ENCODE measurements at places on chromosomes 1 and 21.

GRCh38 chr1:162605225-162605927 lies 26.9 kb upstream of the DDR2 start:
- no peak for DNase-seq

GRCh38 chr21:42677339-42678321 lies 24.2 kb downstream of the PDE9A start:
- DNase-seq, result no peak

- DNase-seq, result no peak
Observed at GRCh38 chr1:167871331-167871730, 42.6 kb downstream of the ADCY10 start.

DNA sequence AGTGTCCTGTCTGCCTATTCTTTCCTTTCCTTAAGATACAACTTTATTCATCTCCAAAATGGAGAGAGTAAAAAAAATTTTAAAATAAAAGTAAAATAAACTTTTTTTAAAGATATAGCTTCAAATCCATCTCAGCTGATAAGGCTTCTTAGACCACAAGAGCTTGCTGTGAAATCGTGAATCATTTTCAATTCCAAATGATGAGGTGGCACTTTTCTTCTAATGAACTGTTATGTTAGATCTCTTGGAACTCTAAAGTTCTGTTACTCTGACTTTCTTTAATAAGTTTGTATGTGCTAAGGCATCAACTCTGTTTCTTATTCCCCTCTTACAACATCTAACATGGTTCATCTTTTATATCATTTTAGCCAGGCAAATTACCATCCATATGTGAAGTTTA lies 4.5 kb downstream of the SH3GLB1 start:
- no peak for DNase-seq

GRCh38 chr1:156122086-156122485 lies 7.6 kb downstream of the LMNA start:
- DNase-seq, result no peak

- DNase-seq, result no peak
Observed at GRCh38 chr1:81562934-81563333, 237.8 kb upstream of the ADGRL2 start.

- DNase-seq, result no peak
Observed at GRCh38 chr1:30575066-30575465, 148.3 kb downstream of the MATN1 start.

GRCh38 chr1:237041795-237042525 lies at the start of gene RYR2:
Gene RYR2, plus strand, starts transcription at chr1:237042184. Its CDS starts 338 bp downstream, at chr1:237042522.
- peak; percentile 74 for DNase-seq

DNA sequence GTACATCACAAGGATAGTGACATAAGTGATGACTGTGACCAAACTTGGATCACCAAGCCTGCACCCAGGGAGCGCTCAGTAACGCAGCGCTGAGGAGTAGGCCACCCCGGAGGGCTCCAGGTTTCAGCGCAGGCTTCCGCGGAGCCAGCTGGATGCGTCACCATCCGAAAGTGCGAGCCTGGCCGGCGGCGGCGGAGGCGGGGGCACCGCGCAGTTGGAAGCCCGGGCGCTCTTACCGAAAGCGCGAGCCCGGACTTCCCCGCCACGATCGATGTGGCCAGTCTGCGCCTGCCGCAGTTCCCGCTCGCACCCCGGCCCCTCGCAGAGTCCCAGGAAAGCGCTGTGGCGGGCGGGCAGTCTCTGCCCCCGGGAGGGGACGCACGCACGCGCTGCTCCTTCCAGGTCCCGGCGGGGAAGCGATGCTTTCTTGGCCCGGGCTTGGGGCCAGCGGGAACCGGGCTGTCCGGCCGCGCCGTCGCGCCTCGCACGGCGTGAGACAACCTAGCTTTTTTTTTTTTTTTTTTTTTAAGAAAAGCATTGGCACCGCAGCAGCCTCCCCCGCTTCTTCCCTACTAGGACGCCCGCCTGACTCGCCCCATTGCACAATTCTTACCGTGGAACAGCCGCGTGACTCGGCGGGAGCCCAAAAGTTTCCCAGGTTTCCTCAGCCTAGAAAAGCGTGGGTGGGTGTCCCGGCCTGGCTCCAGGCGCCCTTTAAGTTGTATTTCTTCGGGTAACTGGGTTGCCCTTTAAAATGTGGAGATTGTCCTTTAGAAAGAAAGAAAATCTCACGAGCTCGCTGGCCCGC lies 36.4 kb upstream of the JAK1 start:
- DNase-seq, result peak; percentile 88

DNA sequence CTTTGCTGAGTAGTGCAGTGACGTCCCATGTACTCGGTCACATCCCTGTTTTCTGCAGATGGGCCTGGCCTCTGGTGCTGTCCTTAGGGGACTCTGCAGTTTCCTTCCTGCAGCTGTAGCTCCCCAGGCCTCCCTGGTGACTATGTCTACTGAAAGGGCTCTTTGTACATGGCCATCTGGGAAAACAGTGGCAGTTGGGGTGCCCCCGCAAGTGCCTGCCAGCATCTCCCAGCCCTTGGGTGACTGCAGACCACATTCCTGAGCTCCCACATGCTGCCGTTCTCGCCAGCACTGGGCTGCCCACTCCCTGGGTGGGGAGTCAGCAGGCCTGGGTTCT lies 37.5 kb upstream of the KCNA10 start:
- no peak for DNase-seq

DNA sequence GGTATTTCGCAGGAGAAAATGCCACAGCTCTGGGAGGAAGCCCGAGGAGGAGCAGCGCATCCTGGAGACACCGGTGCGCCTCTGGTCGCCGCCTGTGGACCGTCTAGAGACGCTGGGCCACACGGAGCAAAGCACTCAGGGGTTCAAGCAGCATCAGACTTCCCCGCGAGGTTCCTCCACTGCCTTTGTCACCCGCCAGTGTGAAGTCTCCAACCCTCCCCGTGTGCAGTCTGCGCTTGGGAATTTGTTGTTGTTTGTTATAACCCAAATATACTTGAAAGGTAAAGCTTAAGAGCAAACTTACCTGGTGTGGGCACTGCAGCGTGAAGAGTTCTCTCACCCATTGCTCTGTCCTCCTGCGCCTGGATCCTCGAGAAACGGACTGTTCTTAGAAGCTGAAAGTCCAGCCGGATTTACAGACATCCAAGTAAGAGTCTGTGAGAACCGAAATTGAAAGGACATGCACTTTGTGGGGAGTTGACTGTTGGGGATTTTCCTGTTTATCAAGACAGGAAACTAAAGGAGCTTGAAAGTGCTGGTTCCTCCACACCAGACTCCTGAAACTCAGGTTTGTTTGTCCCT lies at the start of gene GBP4:
Gene GBP4 (minus strand): TSS at position 452 of the 582 bp plus-strand sequence. CDS start 108 bp downstream, at position 344.
- DNase-seq, result peak; percentile 24

DNA sequence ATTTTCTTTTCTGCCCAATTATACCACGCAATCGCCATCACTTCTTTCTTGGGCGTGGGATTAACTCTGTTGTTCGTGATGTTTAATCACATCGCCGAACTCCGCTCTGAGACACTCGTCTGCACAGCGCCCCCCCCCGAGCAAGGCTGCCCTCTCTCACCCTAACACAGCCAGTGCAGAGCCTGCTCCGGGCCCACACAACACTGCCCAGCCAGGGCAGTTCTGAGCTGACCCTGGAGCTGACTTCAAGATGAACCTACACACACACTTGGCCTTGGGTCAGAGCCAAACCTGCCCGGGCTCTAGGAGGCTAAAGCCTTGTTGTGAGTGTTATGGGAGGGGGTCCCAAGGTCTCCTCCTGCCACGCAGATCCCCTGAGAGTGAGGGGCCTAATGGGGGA lies 64.6 kb upstream of the LRP8 start:
- DNase-seq, result no peak

GRCh38 chr21:42755766-42756579 lies 102.6 kb downstream of the PDE9A start:
- DNase-seq, result no peak

DNA sequence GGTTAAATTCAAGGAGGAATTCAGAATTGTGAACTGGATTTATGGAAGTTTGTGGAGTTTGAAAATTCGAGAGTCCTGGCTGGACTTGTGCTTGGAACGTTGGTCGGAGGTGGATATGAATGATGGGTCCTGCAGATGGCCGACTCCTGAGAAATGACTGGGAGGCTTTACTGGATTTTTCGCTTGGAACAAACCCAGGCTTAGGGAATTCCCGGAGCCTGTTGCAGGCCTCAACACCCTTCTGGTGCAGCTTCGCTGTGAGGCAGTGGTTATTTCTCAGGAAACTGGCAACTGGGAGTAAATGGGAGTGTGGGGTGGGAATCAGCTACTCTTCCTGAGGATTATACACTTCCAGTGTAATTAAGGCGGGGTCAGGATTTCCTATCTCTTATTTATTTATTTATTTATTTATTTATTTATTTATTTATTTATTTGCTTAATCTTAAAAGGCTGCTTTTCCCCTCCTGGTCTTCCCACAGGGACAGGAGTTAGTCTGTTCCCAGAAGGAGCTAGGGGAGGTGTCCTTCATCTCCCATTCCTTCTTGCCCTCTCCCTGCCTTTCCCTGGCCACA lies 21.1 kb downstream of the MAPKAPK2 start:
- DNase-seq, result no peak
